Adipocyte (in vitro differentiated cells): ENCODE measurements at places on chromosomes 1 and 21.

GRCh38 chr1:1959840-1960479, 40.9 kb upstream of the TMEM52 start:
- DNase-seq: peak; percentile 66

GRCh38 chr1:25654109-25654660, 37.6 kb downstream of the MAN1C1 start:
- no peak for DNase-seq

- DNase-seq: no peak
Measured at GRCh38 chr1:110426854-110427253, 19.4 kb upstream of the LAMTOR5 start.

DNA sequence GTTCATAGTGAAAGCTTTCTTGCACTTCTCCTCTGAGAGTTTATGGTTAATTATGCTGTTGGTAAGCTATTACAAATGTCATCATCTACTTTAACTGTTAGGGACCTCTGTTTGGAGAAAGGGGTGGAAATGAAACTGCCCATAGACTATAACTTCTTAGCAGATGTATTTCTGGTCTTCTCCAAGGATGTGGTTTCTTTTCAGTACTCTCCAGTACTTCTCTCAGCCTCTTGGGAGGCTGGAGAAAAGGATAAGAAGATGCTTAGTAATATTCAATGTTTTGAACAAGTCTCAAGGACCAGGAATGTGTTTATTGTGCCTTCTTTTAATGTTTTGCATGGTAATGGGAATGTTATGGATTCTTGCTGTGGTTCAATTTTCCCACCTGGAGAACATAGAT, 60.4 kb downstream of the LAMC2 start:
- DNase-seq: no peak

GRCh38 chr1:246591047-246591446, 24.8 kb downstream of the CNST start:
- no peak for DNase-seq

- DNase-seq: no peak
Measured at GRCh38 chr21:15809065-15809464, 79.3 kb downstream of the USP25 start.

- DNase-seq: no peak
Measured at GRCh38 chr1:29876902-29877301, 640.6 kb downstream of the PTPRU start.

DNA sequence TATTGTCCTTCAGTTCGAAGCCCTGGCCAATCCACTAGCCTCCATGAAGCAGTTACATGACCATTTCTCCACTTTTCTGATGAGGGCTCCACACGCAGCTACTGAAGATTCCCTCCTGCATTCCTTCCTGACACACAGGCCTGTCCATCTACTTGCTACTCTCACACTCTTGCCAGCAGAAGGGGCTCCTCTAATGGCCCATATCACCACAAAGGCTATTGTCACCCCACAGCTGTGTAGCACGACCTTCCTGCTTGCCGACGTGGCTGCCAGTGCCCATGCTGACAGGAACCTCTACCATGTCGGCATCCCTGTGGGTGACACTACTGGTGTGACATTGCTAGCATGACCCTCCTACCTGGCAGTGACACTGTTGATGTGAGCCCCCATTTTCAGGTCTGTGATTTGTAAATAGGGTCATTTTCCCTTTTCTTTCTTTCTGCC, 1528.6 kb upstream of the TPTE start:
- no peak for DNase-seq

DNA sequence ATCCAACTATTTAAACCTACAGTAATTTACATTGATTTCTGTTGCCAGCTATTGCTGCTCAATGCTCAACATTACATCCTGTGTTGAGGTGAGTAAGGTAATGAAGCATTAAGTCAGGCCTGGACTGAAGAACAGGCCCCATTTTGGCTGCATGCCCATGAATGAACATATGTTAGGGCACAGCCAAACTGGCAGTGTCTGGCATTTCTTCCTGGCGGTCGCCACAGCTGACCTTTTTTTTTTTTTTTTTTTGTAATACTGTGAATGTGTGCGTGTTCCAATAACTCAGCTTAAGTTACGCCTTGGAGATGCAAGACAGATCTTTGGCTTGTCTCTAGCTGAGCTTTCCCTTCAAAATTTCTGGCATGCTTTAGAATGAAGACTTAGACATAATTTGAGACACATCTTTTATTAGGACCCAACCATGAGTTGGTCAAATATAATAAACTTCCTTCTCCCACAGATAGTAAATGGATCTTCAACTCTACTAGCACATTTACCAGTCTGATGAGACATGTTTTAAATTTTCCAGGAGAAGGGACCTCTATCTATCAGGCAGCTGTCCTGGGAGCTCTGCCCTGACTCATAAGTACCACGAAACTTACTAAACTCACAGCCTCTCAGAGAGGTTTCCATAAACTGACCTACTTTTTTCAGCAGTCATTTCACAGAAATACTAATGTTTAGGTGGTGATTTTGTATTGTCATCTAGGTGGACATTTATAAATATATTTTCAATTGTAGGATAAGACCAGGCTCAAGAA, 341.1 kb upstream of the RUNX1 start:
- DNase-seq: peak; percentile 47

DNA sequence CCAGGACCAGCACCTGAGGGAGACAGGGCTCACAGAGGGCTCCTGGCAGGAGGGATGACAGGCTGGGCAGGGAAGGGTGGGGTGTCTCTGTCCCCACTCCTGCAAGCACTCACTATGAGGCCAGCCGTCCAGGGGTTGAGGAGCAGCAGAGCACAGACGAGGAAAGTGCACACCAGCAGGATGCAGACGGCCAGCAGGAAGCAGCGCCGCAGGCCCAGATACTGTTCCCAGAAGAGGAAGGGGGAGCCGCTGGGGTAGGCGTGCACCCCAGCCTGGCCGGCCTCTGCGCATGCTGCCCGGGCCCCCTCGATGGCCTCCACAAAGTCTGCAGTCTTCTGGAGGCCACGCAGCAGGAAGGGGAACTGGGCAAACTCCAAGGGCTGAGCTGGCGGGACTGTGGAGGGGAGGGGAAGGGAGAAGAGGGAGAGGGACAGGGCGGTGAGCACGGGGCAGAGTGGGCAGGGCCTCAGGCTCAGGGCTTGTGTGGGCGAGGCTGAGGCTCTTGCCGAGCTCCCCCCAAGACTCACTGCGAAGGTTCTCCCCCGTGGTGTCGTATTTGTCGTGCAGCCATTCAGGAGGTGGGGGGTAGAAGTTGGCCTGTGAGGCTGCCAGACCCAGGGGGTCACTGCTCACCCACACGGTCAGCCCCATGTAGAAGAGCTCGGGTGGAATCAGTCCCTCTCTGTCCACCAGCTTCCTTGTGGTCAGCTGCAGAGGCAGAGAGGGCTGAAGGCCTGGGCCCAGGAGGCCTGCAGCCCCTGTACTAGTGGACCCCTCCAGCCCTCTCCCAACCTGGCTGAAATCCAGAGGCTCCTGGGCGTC, 16.5 kb downstream of the PTCH2 start:
- DNase-seq: no peak

GRCh38 chr1:236204656-236205055, 62.3 kb downstream of the GPR137B start:
- no peak for DNase-seq

- DNase-seq: peak; percentile 37
Measured at GRCh38 chr1:99850459-99851291, 514 bp downstream of the AGL start.

- peak; percentile 17 for DNase-seq
Measured at GRCh38 chr1:63524201-63524600, 876 bp downstream of the EFCAB7 start.
